Lower lobe of right lung (tissue), 2 donors: ENCODE measurements at places on chromosomes 2 and 18. TPM values are rescaled to one million over a fixed set of nuclear protein-coding genes. Genes with fewer than 3 reads are reported as not detected.

- no peak for DNase-seq
- no peaks in the 10 kb centered on the region for H3K27me3 ChIP-seq
- H3K27ac ChIP-seq = no peak overlapping the region
- H3K4me1 ChIP-seq = no peaks in the 10 kb centered on the region
- no peak overlapping the region for H3K4me3 ChIP-seq
Observed at GRCh38 chr18:59715966-59716369, 18.7 kb upstream of the CCBE1 start.

- no peak overlapping the region for H3K4me3 ChIP-seq
- no peak overlapping the region for H3K27ac ChIP-seq
- H3K27me3 ChIP-seq = no peaks in the 10 kb centered on the region
- no peaks in the 10 kb centered on the region for H3K4me1 ChIP-seq
Observed at GRCh38 chr2:200270732-200271131, 35.8 kb upstream of the SPATS2L start.

Gene RMND5A
- 32.1 TPM for total RNA-seq

Gene IL1A
- 2.1 TPM for total RNA-seq

DNA sequence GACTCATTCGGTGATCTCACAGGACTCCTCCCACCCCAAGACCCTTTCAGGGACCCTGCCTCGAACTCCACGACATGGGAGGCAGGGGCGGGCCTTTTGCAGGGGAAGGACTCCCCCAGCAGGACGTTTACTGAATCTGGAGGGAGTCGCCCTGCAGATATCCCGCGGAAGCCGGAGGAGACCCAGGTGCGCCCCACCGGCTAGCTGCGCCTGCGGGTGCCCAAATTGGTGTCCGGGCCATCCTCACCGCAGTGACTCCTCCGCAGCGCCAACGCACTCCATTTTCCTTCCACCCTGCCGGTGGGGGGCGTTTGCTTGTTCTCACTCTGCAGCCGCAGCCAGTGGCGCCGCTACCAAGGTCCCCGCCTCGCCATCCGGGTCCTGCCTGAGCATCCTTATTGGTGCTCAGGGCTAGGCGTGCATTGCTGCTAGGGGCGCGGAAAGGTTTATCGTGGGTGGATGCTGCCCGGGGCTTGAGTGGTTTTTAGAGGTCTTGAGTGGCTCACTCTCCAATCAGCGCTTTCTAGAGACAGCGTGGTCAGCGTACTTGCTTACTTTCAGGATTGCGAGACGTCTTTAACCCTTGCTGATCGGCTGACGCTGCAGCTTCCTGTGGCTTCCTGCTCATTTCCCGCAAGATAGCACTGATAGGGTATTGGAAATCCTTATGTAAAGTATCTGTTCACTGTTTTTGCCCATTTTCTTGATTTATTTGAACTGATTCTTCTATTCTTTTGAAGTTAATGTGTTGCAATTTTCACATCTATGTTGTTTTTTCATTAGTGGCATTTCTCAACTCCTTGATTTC is 81.4 kb downstream of the BIN1 start:
- DNase-seq = peak; percentile 83
- no peaks in the 10 kb centered on the region for H3K36me3 ChIP-seq
- peaks cover 18% of the 10 kb centered on the region for H3K4me1 ChIP-seq
- peak overlapping the region; percentile 13 for H3K27ac ChIP-seq

DNA sequence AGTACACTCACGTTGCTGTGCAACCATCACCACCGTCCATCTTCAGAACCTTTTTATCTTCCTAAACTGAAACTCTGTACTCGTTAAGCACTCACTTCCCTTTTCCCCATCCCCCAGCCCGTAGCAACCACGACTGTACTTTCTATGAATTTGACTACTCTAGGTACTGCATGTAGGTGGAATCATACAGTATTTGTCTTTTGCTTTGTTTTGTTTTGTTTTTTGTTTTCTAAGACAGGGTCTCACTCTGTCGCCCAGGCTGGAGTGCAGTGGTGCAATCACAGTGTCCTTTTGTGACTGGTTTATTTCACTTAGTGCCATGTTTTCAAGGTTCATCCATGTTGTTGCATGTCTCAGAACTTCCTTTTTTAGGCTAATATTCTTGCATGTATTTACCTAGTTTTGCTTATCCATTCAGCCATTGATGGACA is 7.0 kb upstream of the TYMS start:
- H3K4me1 ChIP-seq = no peaks in the 10 kb centered on the region
- peaks cover 8% of the 10 kb centered on the region for H3K27me3 ChIP-seq
- H3K4me3 ChIP-seq = no peak overlapping the region
- H3K27ac ChIP-seq = no peak overlapping the region
- no peak for DNase-seq

DNA sequence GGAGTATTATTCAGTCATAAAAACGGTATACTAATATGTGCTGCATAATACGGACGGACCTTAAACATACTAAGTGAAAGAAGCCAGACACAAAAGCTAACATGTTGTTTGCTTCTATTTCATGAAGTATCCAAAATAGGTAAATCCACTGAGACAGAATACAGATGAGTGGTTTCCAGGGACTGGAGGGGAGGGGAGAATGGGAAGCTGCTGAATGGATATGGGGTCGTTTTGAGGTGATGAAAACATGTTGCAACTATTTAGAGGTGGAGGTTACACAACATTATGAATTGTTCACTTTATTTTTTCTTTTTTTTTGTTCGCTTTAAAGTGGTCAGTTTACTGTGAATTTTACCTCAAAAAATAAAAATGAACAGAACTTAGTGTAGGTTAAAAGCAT is 52.9 kb downstream of the RAB10 start:
- no peak for DNase-seq
- H3K27me3 ChIP-seq = no peaks in the 10 kb centered on the region
- H3K27ac ChIP-seq = no peak overlapping the region
- H3K4me1 ChIP-seq = peaks cover 21% of the 10 kb centered on the region

- no peak for DNase-seq
- H3K27me3 ChIP-seq = no peaks in the 10 kb centered on the region
- H3K27ac ChIP-seq = no peak overlapping the region
- H3K4me3 ChIP-seq = no peak overlapping the region
Observed at GRCh38 chr2:68709421-68709911, 25.1 kb upstream of the ARHGAP25 start.

- H3K4me1 ChIP-seq = no peaks in the 10 kb centered on the region
- H3K27me3 ChIP-seq = no peaks in the 10 kb centered on the region
- H3K4me3 ChIP-seq = no peak overlapping the region
- no peak overlapping the region for H3K27ac ChIP-seq
- no peaks in the 10 kb centered on the region for H3K36me3 ChIP-seq
Observed at GRCh38 chr2:239462191-239462515, 61.3 kb upstream of the HDAC4 start.

GRCh38 chr2:161355983-161356382 is 47.8 kb downstream of the PSMD14 start:
- H3K4me1 ChIP-seq = no peaks in the 10 kb centered on the region
- no peaks in the 10 kb centered on the region for H3K27me3 ChIP-seq
- H3K4me3 ChIP-seq = no peak overlapping the region
- H3K27ac ChIP-seq = no peak overlapping the region

Gene ZSWIM2
- not detected for total RNA-seq

- peak overlapping the region; percentile 92 for H3K4me3 ChIP-seq
- H3K4me1 ChIP-seq = peaks cover 21% of the 10 kb centered on the region
- DNase-seq = no peak
- H3K27ac ChIP-seq = peak overlapping the region; percentile 95
- no peaks in the 10 kb centered on the region for H3K27me3 ChIP-seq
Observed at GRCh38 chr18:9475643-9476591, 604 bp downstream of the RALBP1 start.

Gene ACTR3
- total RNA-seq = 269 TPM

DNA sequence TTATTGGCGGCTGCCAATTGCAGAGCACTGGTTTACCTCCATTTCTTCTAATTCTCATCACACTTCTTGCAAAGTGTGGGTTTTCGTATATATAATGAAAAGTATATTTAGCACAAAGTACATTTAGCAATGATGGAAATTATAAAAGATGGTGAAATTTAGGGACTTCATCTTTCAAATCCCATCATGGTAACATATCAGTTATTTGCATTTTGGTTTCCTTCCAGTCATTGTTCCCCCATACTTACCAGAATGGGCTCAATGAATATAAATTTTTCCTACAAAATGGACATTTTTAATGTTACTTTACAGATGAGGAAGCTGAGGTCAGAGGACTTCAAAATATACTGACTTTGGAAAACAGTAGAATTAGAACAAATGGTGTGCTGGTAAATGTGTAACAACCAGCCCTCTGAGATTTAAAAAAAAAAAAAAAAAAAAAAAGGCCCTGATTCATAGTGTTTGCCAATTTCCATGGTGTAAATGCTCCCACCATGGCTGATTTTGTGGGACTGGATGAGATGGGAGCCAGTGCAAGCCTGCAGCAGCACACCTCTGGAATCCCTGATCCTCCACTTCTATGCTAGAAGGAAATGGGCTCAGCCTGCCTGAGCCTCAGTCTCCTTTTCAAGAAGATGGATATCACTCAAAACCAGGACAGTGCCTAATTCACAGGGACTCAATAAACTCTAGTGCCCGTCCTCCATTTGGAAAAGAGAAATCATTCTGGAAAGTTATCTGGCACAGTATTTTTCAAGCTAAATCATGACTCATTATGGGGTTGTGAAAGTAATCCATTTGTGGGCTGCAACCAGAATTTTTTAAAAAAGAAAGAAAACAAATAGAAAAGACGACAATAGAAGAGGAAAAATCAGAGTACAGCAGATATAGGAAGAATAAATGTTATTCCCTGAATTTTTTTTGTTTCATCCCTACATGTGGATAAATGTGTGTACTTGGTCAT is 34.0 kb downstream of the LBH start:
- H3K27ac ChIP-seq = peak overlapping the region; percentile 67
- no peaks in the 10 kb centered on the region for H3K27me3 ChIP-seq
- H3K4me1 ChIP-seq = peaks cover 39% of the 10 kb centered on the region
- DNase-seq = no peak
- H3K4me3 ChIP-seq = no peak overlapping the region

GRCh38 chr18:9428301-9428706 is 47.0 kb upstream of the RALBP1 start:
- H3K4me3 ChIP-seq = no peak overlapping the region
- H3K36me3 ChIP-seq = no peaks in the 10 kb centered on the region
- H3K27ac ChIP-seq = no peak overlapping the region
- no peak for DNase-seq
- no peaks in the 10 kb centered on the region for H3K27me3 ChIP-seq

Gene TMEM37
- 21.7 TPM for total RNA-seq

- H3K27ac ChIP-seq = no peak overlapping the region
- H3K36me3 ChIP-seq = peaks cover 27% of the 10 kb centered on the region
- peaks cover 58% of the 10 kb centered on the region for H3K4me1 ChIP-seq
- DNase-seq = no peak
- H3K4me3 ChIP-seq = no peak overlapping the region
Observed at GRCh38 chr2:96197546-96198255, 10.9 kb downstream of the STARD7 start.

GRCh38 chr18:51235009-51235789 is 37.7 kb upstream of the MEX3C start:
- DNase-seq = no peak
- no peak overlapping the region for H3K27ac ChIP-seq
- no peaks in the 10 kb centered on the region for H3K4me1 ChIP-seq

DNA sequence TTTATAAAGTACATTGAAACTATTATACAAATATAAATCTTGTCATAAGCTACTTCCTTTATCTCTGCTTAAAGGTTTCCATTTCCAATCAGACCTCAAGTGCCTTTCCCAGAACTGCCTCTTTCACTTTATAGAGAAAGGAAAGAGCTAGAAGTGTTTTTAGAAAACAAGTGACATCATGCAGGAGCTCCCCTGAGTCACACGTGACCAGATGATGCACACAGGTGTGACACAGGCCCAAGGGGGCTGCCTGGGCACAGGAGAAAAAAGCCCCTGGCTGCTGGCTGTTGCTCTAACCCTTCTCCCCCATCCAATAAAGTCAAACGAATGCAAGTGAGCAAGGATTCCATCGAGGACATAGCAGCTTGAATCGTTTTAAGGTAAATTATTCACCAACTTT is 21.4 kb upstream of the SH3BP4 start:
- no peak for DNase-seq
- H3K36me3 ChIP-seq = no peaks in the 10 kb centered on the region
- H3K27ac ChIP-seq = no peak overlapping the region
- H3K27me3 ChIP-seq = no peaks in the 10 kb centered on the region
- H3K4me1 ChIP-seq = no peaks in the 10 kb centered on the region

DNA sequence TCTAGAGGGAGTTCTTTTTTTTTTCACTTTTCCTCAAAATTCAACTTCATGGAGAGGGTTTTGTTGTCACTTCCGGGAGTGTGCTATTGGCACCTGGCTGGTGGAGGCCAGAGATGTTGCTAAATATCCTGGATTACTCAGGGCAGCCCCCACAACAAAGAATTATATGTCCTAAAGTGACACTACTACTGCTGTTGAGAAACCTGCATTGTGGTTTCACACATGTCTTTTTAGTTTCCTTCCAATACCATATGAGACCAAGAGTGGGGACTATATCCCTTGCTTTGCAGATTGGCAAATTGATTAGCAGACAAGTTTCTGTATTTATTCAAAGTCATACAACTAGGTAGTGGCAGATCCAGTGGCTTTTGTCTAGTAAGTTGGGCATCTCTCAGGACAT is 826.8 kb downstream of the TRIB2 start:
- H3K27me3 ChIP-seq = no peaks in the 10 kb centered on the region
- no peak overlapping the region for H3K27ac ChIP-seq
- H3K36me3 ChIP-seq = no peaks in the 10 kb centered on the region
- no peak overlapping the region for H3K4me3 ChIP-seq
- no peak for DNase-seq
- no peaks in the 10 kb centered on the region for H3K4me1 ChIP-seq

DNA sequence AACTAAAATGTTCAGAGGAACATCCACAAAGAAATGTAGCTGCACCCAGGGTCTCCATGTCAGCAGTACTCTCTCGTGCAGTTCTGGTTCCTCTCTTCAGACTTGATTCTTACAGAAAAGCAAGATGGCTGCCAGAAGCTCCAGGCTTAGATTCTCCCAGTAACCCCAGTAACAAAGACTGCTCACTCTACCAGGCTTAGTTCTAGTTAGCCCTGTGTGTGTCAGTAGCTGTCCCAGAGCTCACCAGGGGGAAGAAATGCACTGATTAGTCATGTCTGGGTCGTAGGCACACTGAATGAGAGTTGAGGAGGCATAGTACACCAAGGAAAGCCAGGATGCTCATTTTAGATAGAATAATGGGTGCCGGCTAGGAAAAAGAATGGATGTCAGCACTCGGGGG is 395.0 kb upstream of the NRP2 start:
- H3K27me3 ChIP-seq = no peaks in the 10 kb centered on the region
- no peak overlapping the region for H3K4me3 ChIP-seq
- H3K4me1 ChIP-seq = no peaks in the 10 kb centered on the region
- H3K36me3 ChIP-seq = no peaks in the 10 kb centered on the region
